ENCODE measurements at places on chromosomes 6 and 20.

DNA sequence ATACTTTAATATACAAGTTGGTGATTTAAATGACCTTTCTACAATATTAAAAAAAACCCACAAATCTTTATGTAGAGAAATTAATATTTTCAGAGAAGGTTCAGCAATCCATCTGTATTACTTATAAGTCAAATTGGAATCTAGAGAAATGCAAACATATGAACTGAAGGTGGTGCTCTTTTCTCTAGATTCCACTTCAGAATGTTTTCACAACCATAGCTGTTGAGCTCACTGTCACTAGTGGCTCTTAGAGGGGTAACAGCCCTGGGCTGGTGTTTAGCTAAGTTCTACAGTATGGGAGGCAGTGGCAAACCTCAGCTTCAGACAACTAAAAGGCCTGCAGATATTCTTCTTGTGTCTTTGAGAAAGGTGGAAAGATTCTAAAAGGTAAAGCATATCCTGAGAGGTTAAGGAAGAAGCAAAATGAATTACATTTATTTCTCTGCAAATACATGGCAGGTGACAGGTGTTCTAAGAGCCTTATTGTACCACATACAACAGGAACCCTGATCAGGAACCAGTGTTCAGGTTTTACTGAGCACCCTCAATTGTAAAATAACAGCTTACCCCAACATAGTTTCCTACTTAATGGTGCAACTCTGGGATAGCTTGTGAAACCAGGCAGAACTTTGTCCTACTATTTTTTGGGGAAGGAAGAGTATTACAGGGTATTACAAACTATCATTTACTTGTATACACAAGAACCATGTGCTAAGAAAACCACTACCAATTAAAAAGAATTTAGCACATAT is 56.6 kb upstream of the SAMHD1 start:
- no peak for DNase-seq

- no peak for DNase-seq
Observed at GRCh38 chr6:11622156-11622555, 84.6 kb downstream of the TMEM170B start.

- DNase-seq: no peak
Observed at GRCh38 chr20:32972181-32973076, 31.8 kb downstream of the SUN5 start.

DNA sequence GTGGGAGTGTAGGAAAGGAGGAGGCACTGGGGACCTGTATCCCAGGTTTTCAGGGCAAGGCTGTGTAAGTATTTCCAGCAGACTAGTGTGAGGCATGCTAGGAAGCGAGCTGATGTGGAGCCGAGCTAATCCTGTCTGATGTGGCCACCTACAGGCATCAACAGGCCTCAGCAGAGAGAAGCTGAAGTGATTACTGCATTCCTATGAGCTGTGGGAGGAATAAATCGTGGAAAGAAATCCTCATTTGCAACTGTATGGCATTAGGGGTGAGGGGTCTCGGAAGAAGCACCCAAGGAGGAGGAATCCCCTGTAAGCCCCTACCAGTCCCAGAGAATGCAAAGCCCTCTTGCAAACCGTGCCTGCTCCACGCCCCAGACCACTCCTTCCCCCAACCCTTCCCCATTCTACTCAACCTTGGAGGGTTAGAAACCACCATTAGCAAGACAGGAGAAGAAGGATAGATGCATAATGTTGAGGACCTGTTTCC is 41.6 kb downstream of the C6orf15 start:
- DNase-seq: no peak

GRCh38 chr6:54897462-54898189 is 51.1 kb downstream of the FAM83B start:
- no peak for DNase-seq

Data from NCI-H524 treated with DMSO at 0.1 percent for 48 hours (cell line).